ENCODE measurements at places on chromosomes 11 and 22.

DNA sequence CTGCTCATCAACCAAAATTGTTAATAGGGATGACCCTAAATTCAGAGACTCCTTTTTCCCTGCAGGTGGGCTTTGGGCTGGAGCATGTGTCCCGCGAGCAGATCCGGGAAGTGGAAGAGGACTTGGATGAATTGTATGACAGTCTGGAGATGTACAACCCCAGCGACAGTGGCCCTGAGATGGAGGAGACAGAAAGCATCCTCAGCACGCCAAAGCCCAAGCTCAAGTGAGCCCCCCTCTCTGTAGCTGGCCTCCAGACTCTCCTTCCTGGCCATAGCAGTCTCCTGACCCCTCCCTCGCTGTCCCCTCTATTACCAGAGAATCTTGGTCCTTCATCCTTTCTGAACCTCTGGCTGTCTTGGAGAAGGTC is 47.9 kb upstream of the RAB1B start:
- DNase-seq: no peak

DNA sequence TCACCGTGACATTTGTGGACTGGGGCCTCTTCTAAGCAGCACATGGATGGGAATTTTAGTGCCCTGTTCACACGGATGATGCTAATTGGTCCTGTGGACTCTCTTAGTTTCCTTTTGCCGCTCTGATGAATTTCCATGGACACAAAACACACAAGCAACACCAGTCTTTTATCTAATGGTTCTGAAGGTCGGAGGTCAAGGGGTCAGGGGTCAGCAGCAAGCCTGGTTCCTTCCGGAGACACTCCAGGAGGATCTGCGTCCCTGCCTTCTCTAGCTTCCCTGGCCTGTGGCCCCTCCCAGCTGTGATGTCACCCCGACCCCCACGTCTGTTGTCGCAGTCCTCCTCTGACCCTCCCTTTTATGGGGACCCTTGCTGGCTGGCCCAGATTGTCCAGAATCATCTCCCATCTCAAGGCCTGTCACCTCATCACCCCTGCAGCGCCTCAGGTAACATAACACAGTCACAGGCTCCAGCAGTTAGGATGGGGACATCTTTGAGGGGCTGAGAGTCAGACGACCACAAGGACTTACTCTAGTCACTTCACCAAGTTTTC is 6.8 kb downstream of the NADSYN1 start:
- DNase-seq: no peak

- DNase-seq: peak; percentile 18
Measured at GRCh38 chr11:86802601-86803051, 2.3 kb downstream of the PRSS23 start.

DNA sequence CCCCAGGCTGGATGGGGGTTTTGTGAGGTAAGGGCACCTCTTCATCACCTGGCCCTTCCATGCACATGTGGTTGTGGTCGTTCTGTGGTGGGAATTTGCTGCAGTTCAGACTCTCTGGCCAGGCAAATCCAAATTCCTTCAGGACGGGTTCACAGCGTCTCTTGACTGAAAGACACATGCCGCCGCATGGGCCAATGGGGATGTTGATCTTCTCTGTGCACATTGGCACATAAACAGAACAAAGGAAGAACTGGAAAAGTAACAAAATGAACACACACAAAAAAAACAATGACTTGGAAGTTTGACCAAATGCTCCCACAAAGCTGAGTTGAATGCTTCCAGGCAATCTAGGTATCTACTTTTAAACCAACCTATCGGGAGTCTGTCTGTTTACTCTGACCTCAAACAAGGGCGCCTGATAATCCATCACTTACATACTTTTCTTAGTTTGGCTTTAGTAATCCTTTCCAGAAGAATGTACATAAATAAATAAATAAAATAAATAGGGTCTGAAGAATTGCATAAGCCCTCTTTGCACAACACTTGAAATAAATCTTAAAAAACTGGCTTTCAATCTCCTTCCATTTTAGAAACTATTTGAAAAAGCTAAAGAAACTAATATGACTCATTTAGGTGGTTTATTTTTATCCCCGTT is 2.8 kb downstream of the FZD4 start:
- DNase-seq: no peak

- peak; percentile 65 for DNase-seq
Measured at GRCh38 chr11:128904656-128905344, 13.6 kb downstream of the KCNJ5 start.

- no peak for DNase-seq
Measured at GRCh38 chr22:28989035-28989464, 72.6 kb downstream of the C22orf31 start.

DNA sequence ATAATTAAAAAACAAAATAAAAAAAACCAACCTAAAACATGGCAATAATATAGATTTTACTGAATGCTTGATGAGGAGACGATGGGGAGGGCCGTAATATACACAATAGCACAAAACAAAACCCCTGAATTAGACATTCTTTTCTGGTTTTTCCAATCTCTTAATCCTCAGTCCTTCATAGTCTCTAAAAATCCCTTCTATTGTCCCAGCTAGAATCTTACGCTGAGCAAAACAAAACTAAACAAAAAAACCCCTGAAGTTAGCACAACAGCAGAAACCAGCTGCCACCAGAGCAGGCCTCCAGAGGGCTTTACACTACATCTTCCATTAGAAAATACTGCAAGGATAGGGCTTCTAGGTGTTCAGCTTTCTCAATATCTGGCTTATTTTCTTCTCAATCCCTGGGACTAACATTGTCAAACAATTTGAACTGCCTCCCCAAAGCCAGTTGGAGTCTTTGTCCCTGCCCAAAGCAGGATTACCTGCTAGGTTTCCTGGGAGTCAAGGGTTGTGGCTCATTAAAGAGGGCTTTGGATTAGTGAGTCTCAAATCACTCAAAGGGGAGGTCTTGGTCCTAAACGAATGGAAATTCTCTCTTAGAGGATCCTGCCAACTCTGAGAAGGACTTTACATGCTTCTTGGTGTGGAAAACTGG is 2.1 kb upstream of the RNF26 start:
- no peak for DNase-seq

GRCh38 chr11:17014833-17015626 is 816 bp upstream of the PLEKHA7 start:
- peak; percentile 44 for DNase-seq

GRCh38 chr11:114812733-114813132 is 134.4 kb downstream of the NXPE2 start:
- no peak for DNase-seq

DNA sequence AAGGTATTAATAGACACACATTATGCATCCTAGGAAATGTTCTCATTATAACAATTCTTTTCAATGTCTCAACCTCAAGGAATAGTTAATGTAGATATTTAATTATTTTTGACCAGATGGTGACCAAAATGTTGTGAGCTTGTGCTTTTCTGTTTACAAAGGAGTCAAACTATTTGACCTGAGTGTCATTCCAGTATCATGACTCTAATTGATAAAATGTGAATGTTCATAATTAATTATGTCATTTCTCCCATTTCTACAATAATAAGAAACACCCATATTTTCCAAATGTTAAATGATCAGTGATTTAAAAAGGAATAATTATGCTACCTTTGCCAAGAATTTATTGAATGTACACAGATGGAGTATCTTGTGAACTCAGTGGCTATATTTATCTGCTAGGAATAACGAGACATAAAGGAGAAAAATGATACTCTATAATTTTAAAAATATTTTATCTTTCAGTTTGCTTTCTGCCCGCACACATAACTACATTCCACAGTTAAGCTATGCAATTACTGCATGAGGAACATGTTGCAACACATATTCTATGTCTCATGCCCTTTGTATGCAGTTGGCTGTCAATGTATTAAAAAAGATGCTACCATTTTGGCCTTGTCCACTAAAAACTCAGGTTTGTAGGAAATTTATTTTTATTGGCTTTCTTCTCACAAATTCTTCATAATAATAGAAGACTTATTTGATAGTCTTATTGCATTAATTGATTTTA is 376.7 kb upstream of the CCDC179 start:
- DNase-seq: no peak

- DNase-seq: no peak
Measured at GRCh38 chr11:45959851-45960250, 37.4 kb downstream of the LARGE2 start.

DNA sequence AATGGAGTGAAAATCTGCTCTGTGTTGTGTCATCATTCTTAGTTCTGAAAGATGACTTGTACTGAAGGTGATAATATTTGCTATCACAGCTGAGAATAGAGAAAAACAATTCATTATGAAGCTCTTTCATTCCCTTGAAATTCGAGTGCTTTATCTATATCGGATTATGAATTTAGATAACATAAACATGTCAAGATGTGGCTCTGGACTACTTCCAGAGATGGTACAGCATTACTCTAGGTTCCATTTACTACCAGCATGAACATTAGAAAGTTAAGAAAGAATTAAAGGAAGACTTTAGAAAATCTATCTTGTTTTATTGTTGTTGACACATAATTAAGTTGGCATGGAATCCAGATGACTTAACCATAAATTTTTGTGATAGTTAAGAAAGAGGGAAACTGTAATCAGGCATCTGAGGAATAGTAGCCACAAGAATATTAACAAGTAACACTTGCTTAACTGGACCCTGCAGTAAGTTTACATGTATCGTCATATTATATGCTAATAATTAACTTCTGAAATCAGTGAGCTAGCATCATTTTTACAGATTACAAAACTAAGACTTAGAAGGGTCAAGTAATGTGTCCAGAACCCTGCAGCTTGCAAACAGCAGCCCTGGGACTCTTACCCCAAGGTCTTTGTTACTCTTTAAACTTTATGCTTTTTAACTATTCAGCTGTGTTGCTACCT is 182.6 kb downstream of the DDX10 start:
- no peak for DNase-seq

DNA sequence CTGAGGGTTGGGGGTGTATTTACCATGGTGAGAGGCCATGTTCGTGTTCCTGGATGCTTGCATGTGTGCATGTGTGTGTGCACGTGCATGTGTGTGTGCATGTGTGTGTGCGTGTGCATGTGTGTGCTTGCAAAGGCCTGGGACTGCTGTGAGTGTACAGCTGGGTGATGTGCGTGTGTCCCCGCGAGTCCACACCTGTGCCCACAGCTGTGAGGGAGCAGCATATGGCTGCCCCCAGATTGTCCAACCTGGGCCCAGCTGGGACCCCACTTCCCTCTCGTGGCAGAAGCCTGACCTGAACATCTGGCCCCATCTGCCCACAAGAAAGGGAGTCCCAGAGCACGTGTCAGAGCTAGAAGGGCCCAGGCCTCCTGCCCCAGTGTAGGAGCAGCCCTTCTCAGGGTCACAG is 8.4 kb upstream of the CD248 start:
- DNase-seq: no peak

All from NCI-H1092 (cell line).